ENCODE measurements at places on chromosomes 1 and 21.

- no peak for DNase-seq
Measured at GRCh38 chr1:10250663-10251062, 40.3 kb downstream of the KIF1B start.

DNA sequence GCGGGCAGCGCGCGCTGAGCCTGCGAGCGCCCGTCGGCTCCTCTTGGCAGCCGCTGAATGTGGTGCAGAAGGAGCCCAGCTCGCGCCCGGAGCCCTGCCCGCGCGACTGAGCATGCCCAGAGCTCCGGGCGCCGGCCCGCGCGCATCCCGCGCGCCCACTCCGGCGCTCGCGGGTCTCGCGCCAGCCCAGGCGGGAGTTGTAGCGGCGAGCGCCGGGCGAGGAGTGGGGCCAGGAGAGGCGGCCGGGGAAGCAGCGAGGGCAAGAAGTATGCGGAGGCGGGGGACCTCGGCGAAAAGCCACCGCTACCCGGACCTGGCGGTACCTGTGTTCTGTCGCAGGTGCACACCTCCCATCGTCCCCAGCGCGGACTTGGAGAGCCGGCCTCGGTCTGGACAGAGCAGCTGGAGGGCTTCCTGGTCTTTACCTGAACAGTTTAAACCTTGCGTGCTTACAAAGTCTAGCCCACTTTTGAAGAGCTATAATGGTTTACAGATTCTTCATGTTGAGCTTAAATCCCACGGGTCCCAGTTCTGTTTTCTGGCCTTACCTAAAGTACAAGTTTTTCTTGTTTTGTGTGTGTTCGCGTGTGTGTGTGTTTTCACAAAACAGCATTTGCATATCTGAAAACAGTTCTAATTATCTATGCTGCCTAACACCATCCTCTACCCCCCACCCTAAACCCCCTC, at the start of gene DDAH1:
TSS of gene DDAH1 (minus strand) at position 61 of the 687 bp plus-strand sequence. CDS start 114 bp downstream, outside the sequence.
- DNase-seq = peak; percentile 62

GRCh38 chr1:112188611-112189010, 199.1 kb upstream of the KCND3 start:
- no peak for DNase-seq

- DNase-seq = no peak
Measured at GRCh38 chr1:151993084-151993733, 450 bp downstream of the S100A10 start.

DNA sequence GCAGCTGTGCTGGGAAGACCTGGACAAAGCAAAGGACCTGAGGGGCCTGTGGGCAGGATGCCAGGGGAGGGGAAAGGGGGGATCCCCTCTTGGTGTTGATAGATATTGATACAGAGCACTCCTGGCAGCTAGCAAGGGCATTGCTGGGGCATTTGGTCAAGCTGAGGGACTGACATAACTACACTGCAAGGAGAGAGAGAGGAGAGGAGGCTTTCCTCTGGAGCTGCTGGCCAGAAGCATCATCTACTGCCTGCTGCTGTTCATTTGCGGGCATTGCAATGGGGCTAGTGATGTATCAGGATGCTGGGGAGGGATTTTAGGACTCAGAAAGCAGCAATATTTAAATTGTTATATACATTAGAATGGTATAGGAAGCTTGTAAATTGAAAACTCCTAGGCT, 142.0 kb downstream of the ZNF648 start:
- DNase-seq = no peak

GRCh38 chr1:45306319-45306718, 20.4 kb upstream of the HPDL start:
- DNase-seq = no peak

- DNase-seq = no peak
Measured at GRCh38 chr1:17274186-17275170, 25.6 kb downstream of the PADI3 start.

GRCh38 chr1:85818371-85818770, 110.1 kb upstream of the ZNHIT6 start:
- DNase-seq = no peak

DNA sequence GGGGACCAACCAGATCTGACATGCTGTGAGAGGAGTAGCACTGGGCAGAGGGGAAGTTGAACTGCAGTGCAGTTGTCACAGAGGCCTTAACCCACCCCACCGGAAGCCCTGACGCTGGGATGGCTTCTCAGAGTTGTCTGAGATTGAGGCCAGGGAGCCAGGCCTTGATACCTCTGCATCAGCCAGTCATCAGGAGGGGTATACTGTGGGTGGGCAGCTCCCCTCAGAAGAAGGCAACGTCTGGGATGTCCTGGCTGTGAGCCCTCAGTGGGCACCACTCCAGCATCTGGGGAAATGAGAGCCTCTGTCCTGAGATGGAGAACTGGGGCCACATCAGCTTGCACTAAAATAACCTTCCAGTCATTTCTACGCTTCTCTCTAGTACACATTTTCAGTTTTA, 47.9 kb upstream of the BCAR3 start:
- DNase-seq = no peak

DNA sequence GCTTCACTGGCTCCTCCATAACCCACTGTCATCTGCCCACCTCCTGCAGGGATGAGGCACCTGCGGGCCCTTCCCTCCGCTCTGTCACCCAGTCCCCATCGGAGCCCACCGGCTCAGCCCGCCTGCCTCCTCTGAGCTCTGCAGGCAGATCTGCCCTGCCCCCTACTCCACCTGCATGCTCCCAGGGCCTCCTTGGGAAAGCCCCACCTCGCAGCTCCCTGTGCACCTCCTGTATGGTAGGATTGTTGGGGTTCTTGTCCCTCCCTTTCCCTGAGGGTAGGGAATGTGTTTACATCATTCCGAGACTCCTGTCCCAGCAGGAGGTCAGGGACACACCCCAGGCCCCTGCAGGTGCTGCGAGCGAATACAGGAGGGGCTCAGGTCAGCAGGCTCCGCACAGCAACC, 50.5 kb downstream of the SIK1 start:
- no peak for DNase-seq

DNA sequence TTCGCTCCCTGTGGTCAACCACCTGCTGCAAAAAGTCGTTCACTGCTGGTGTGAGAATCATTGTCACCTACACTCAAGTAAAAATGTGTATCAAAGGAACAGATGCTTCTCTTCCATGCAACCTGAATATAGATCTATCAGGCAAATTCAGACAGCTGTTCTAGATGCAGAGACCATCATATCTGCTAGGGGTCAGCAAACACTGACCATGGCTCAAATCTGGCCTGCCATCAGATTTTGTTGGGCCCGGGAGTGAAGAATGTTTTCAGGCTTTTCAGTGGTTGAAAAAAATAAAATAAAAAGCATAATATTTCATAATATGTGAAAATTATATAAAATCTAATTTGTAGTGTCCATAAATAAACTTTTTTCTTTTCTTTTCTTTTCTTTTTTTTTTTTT, 199.6 kb downstream of the RGS7 start:
- DNase-seq = no peak

Data from anterior cingulate cortex (tissue), 58 donors.